T-helper 22 cell (primary cell): ENCODE measurements at places on chromosomes 4 and X.

- DNase-seq: no peak
These were observed 29.1 kb upstream of the RAB9B start for GRCh38 chrX:103861200-103861599.

DNA sequence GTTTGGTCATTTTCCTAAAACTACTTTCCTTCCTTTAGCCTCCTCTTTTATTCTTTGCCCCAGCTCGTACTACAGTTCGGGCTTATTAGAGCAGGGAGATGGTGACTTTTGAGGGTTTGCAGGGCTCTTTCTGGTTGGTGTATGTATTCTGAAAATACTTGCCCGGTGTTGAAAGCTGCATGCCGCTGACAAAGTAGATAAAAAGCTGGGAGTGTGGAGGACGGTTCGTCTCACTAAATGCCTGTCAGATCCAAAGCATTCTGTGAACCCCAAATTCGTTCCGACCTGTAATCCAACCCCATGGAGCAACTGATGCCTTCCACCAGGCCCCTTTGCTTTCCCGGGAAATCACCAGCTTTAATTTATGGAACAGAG, 19.2 kb downstream of the TRIM2 start:
- no peak for DNase-seq

DNA sequence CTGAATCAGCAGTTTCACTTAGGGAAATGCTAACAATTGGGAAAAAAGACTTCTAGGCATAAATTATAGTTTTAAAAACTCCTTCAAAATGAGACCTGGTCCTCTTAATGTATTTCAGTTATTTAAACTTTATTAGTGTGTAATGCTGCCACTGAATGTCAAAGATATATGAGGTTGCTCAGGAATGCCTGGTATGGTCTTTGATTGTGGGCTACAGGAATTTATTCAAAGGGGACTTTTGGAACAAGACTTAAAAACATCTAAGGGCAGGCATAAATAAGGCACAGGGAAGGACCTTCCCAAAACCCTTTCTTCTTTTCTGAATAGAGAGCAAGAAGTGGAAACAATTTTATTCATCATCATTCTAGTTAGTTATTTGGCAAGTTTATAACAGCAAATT, 439.1 kb downstream of the TLL1 start:
- DNase-seq: no peak

- DNase-seq: no peak
These were observed 203.1 kb upstream of the NUDT6 start for GRCh38 chr4:123125477-123125876.

DNA sequence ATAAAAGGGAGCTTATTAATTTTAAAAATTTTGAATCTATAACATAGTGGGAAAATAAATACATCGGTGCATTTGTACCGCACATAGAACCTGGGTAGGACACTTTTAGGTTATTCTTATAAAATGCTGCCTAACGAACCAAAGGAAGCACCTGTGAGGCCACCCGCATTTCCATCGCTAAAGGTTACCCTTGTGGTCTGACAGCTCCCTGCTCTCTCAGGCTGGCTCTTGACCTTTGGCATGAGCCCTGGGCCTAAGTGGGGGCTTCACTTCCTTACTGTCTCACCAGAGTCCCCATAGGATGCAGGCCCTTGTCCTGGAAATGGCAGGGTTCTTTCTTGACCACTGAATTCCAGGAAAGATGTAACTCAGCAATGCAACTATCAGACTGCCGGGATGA, 46.0 kb downstream of the HADH start:
- no peak for DNase-seq

- no peak for DNase-seq
These were observed 10.1 kb downstream of the ANXA3 start for GRCh38 chr4:78561677-78562076.

DNA sequence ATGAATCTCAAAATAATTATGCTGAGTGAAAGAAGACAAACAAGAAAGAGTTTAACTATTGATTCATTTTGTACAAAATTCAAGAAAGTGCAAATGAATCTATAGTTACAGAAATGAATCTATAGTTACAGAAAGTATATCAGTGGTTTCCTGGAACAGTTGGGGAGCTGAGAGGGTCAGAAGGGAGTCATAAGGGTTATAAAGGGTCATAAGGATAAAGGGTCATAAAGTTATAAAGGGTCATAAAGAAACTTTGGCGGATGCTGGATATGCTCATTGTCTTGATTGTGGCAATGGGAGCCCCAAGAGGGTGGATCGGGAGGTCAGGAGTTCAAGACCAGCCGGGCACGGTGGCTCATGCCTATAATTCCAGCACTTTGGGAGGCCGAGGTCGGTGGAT, 26.0 kb upstream of the INTS6L start:
- DNase-seq: no peak
